ENCODE measurements at places on chromosomes 7 and 10.

GRCh38 chr10:70664702-70665195, 7.6 kb upstream of the ADAMTS14 start:
- no peak for DNase-seq

DNA sequence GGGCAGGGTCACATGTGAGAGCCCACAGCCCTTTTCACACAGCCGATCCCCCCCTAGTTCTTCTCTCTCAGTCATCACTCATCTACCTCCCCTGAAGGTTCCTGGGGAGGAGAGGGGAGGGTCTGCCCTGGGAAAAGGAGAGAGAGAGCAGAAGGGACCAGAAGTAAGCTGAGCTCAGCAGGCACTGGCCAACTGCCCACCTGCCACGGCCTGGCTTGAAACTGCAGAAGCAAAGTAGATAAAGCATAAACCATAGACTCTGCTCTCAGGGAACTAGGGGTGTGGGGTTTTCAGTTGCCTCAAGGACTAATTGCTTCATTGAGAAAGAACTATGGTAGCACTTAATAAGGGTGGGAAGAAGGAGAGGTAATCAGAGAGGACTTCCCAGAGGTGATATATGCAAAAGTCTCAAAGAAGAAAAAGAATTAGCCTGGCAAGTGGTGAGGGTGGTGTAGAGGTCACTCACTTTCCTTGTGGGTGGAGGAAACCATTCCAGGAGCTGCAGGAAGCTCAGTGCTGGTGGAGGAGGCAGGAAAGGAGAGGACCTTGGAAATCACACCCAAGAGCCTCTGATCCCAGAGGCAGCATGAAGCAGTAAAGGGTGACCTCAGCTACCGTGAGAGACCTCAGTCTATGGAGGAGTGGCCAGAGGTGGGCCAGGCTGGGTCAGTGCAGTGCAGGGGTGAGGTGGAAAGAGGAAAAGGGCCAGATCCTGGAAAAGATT, 17.2 kb downstream of the PILRA start:
- no peak for DNase-seq

- DNase-seq: no peak
These were observed 333.1 kb downstream of the DNAJB6 start for GRCh38 chr7:157669768-157670351.

GRCh38 chr7:132933072-132933458, 148.8 kb downstream of the CHCHD3 start:
- DNase-seq: no peak

DNA sequence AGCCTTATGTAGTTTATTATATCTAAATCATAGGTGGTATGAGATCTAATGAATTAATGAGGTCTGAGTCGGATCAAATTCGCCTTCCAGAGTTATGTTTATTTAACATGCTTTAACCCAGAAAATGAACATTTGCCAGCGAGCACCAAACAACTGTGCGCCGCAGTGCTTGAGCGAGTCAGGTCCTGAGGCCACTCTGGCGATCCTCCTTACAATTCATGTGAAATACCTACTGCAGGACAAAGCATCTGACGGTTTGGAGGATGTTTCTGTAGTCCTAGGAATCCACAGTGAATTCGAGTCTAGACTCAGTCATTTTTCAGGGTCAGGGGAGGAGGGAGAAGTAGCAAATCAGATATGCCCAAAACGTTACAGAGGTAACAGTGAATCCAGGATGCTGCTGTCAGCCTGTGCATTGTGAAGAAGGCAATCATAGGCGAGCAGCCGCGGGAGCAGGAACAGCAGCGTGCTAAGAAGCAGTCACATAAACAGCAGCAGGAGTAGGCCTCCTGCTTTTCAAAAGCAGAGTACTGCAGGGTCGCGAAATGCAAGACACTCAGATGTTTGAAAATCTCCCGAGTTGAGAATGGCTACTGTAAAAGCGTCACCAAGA, 120.2 kb downstream of the CACNB2 start:
- DNase-seq: no peak

GRCh38 chr10:101829561-101830315, 11.5 kb upstream of the OGA start:
- no peak for DNase-seq

- no peak for DNase-seq
These were observed 66.8 kb upstream of the COL13A1 start for GRCh38 chr10:69734797-69735468.

DNA sequence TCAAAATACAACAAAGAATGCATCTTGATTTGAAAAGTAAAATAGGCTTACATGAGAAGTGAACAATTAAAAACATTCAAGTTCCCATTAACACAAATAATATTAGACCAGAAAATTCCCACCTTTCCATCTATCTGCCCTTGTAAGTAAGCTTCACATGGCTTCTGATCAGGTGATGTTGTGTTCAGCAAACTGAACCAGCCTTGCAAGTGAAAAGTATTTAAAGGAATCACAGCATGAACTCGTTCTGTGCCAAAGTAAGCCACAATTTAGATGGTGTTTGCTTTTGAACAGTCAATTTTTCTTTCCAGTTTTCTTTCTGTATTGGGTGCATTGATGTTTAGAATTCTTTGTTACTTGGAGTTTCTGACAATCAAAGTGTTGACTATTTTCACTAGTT, 347.9 kb downstream of the TNS3 start:
- no peak for DNase-seq

DNA sequence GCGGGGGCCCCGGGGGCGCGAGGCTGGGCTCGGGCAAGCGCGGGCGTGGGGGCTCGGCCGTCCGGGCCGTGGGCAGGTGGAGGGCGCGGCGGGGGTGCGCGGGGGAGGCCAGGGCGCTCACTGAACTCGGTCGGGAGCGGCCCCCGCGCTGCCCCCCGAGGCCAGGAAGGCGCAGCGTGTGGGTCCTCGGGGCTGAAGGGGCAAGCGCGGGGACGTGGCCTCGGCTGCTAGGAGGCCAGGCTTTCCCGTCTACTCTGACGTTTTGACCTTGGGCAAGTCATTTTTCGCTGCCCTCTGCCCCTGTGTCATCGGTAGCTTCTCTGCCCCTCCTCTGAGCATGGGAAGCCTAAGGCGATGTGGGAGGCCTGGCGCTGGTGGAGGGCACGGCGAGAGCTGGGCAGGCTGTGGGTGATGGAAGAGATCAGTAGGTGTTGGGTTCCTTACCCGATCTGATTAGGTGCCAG, 441 bp downstream of the FBH1 start:
- DNase-seq: no peak

- no peak for DNase-seq
These were observed 273.3 kb downstream of the PTEN start for GRCh38 chr10:88136712-88137111.

DNA sequence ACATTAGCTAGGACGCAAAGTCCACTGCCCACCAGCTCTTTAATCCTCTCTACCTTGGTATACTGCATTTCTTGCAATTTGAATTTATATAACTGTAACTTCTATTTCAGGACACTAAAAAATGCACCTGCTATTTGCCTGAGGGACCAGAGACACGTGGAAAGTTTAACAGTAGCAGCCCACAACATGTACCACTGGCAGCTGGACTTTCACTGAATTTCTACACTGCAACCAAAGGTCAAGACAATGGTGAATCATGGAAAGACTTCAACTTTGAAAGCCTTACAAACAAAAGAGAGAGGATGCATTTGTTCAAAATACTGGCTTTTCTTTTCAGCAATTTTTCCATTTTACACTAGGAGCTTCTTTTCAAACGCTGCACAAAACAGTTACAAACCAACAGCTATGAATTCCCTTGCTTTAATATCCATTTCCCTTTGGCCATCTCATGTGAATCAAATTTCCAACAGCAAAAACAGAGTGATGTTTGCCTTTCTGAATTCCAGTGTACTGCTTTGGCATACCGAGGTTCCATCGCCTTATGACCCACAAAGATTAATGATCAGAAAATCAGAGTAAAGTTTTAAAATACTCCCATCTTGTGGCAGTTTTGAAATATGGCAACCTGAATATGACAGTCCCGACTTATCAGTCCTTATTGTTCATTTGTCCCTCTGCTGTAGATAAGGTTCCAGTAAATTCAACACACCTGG, 29.9 kb upstream of the HNRNPH3 start:
- DNase-seq: no peak

- no peak for DNase-seq
These were observed 60.5 kb upstream of the PRKCQ start for GRCh38 chr10:6640433-6641040.

- no peak for DNase-seq
These were observed 69.7 kb downstream of the MRC1 start for GRCh38 chr10:17878896-17879295.

GRCh38 chr7:103921692-103922091, 67.8 kb downstream of the RELN start:
- no peak for DNase-seq

All from stimulated activated CD4-positive, alpha-beta T cell treated with anti-CD3 and anti-CD28 coated beads, Interleukin-1b, Interleukin-23, amount 100 ng/mL, for 24 hours (primary cell).